Testis (tissue), 5 donors: ENCODE measurements at places on chromosomes 5 and 9. TPM values are rescaled to one million over a fixed set of nuclear protein-coding genes. Genes with fewer than 3 reads are reported as not detected.
A peak's percentile ranks its signal among the peaks of the same experiment; 100 is the strongest.

DNA sequence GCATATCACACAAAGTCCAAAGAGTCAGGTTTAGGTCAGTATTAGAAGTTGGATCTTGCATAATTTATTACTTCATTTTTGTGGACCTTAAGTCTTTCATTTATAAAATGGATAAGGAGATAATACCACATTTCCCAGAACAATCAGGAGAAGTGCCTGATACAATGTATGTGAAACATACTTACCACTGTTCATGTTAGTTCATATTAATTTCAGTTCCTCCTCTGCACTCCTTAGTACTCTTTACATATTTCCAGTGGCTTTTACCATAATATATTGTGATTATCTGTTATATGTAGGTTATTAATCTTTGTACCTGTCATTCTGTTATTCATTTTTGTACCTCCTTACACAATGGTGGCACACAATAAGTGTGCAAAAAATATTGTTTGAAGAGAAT is 214.4 kb downstream of the ARL15 start:
- H3K27ac ChIP-seq, result no peak overlapping the region
- H3K27me3 ChIP-seq, result no peaks in the 10 kb centered on the region
- no peak overlapping the region for H3K4me3 ChIP-seq
- no peaks in the 10 kb centered on the region for H3K4me1 ChIP-seq

DNA sequence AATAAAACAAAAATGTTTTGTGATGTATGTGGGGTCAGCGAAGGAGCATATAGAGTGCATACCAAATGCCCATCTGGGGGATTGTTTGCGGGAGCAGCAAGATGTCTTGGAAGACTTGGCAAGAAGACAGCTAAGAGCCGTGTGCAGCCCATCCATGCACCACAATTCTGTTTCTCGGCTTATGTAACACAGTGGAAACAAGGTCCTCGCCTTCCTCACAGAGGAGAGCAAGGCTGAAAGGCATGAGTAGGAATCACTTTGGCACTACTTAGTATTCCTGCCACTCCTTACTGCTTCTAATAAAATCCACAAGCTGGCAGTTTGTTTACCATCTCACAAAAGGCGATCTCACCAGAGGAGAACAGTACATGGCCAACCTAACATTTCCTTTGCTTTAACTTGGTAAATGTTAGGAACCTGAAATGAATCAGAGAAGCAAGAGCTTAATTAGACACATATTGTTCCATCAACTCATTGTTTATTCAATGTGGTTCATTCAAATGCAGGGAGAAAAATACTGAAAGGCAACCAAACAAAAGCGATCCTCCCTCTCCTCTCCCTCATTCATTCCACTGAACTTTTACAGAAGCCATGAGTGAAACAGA is 648.1 kb downstream of the ACTL7B start:
- no peaks in the 10 kb centered on the region for H3K27me3 ChIP-seq
- H3K4me1 ChIP-seq, result no peaks in the 10 kb centered on the region
- no peak for DNase-seq
- H3K4me3 ChIP-seq, result no peak overlapping the region

DNA sequence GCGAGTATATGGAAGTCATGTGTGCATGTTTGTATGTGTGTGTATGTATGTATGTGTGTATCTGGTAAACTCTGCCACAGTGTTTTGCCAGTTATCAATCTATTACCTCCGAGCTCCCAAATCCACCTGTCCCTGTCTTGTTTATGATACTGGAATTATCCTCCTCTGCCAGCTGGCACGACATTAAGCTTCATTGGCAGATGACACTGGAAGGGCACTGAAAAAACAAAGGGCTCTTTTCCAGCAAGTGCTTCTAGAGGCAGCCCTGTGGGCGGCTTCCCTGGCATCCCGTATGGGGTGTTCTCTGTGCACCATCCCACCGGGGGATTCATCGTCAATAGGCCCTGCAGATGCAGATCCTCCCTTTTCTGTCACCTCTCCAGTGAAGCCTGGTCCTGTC is 221.5 kb downstream of the MSX2 start:
- no peaks in the 10 kb centered on the region for H3K27me3 ChIP-seq
- no peaks in the 10 kb centered on the region for H3K36me3 ChIP-seq
- H3K4me3 ChIP-seq, result no peak overlapping the region
- H3K4me1 ChIP-seq, result no peaks in the 10 kb centered on the region

The PHF24 gene
- polyA plus RNA-seq, result 44.8 TPM

DNA sequence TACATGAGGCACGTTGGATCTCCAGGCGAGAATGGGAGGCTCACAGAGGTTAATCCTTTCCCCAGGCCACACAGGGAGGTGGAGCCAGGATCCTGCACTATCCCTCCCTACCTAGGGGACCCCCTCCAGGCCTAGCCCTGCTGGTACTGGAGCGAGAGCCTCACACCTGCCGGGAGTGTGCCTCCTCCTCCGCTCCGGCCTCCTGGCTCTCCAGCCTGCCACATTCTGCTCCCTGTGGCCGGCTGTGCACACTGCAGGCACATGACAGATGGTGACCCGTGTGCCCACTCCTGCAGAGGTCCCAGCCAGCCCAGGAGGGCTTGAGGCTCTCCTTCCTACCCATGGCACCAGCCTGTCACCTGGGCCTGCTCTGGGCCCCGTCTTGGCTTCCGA is 93.4 kb downstream of the RXRA start:
- H3K27ac ChIP-seq, result no peak overlapping the region
- H3K4me3 ChIP-seq, result no peak overlapping the region
- no peak for DNase-seq
- H3K4me1 ChIP-seq, result peaks cover 45% of the 10 kb centered on the region
- no peaks in the 10 kb centered on the region for H3K36me3 ChIP-seq
- H3K27me3 ChIP-seq, result no peaks in the 10 kb centered on the region

DNA sequence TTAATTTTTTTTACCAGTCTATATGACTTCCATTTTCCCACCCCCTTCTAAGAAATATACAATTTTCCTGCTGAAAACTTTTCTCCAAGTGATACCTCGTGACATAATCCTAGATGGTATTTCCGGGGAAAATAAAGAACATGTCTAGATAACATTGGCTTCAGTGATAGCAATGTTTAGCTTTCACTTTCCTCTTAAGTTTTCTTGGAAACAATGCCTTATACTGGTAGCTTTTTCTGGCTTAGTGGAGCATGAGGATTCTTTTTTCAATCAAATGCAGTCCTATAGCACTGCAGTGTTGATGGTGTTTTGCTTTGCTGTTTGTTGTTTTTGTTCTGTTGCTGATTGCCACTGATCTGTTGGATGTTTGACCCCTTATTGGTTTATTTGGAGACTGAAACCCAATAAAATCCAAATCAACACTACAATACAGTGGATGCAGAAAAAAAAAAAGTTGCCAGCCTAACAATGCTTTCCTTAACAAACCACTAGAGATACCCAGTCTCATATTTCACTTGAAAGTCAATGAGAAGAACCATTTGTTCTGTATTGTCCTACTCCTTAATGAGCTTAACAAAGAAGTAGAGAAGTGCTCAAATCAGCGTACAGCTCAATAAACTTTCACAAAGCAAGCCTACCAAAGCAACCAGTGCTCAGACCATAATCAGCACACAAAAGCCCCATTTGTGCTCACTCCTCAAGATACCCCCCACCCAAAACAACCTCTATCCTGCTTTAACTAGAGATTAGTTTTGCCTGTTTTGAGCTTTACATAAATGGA is 74.2 kb upstream of the GRAMD2B start:
- no peak overlapping the region for H3K4me3 ChIP-seq
- no peaks in the 10 kb centered on the region for H3K27me3 ChIP-seq
- no peak for DNase-seq
- no peaks in the 10 kb centered on the region for H3K36me3 ChIP-seq

GRCh38 chr9:98667005-98667640 is 41.6 kb downstream of the GABBR2 start:
- no peaks in the 10 kb centered on the region for H3K36me3 ChIP-seq
- H3K4me3 ChIP-seq, result no peak overlapping the region
- no peaks in the 10 kb centered on the region for H3K4me1 ChIP-seq
- DNase-seq, result no peak
- no peaks in the 10 kb centered on the region for H3K27me3 ChIP-seq

GRCh38 chr5:141597394-141597793 is 21.4 kb downstream of the DIAPH1 start:
- H3K4me1 ChIP-seq, result no peaks in the 10 kb centered on the region
- no peak for DNase-seq
- H3K36me3 ChIP-seq, result no peaks in the 10 kb centered on the region
- H3K27me3 ChIP-seq, result no peaks in the 10 kb centered on the region
- no peak overlapping the region for H3K27ac ChIP-seq

DNA sequence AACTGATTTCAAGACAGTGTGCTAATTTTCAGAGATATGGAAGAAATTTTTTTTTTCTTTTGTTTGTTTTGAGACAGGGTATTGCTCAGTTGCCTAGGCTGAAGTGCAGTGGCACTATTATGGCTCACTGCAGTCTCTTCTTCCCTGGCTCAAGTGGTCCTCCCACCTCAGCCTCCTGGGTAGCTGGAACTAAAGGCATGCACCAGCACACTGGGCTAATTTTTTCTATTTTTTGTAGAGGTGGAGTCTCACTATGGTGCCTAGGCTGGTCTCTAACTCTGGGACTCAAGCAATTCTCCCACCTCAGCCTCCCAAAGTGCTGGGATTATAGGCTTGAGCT is 9.9 kb upstream of the TEX48 start:
- H3K27me3 ChIP-seq, result no peaks in the 10 kb centered on the region
- H3K4me3 ChIP-seq, result no peak overlapping the region
- H3K4me1 ChIP-seq, result no peaks in the 10 kb centered on the region
- no peaks in the 10 kb centered on the region for H3K36me3 ChIP-seq
- DNase-seq, result no peak

DNA sequence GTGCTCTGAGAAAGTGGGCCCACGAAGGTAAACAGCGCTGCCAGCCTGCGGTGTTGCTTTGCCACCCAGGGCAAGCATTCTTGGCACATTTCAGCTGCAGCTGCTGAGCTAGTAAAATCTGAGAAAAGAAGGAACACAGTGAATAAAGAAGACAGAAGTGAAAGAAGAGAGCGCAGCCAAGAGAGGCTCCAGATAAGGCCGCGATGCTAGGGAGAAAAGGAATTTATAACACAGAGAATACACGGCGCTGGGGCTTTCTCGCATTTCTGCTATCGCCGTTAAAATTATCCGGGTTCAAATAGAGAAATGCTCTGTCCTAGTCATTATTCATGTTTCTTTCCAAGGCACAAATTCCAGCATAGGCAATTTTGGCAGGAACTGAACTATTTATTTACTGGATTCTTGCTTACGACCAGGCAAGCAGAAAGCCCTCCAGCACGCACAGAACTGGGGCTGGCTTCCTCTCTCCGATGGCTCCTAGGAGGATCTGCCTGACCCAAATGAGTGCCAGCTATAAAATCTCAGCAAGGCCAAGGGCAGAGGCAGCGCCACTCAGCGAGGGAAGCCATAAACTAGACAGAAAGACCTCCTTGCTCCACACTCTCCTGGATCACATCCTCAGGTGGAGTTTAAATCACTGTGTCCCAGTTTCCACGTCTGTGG is 111.2 kb downstream of the ATPSCKMT start:
- no peak for DNase-seq
- H3K4me1 ChIP-seq, result peaks cover under 1% of the 10 kb centered on the region
- H3K4me3 ChIP-seq, result no peak overlapping the region
- H3K36me3 ChIP-seq, result no peaks in the 10 kb centered on the region
- H3K27me3 ChIP-seq, result no peaks in the 10 kb centered on the region

- H3K27ac ChIP-seq, result no peak overlapping the region
- no peaks in the 10 kb centered on the region for H3K27me3 ChIP-seq
- H3K4me1 ChIP-seq, result no peaks in the 10 kb centered on the region
- DNase-seq, result no peak
- no peaks in the 10 kb centered on the region for H3K36me3 ChIP-seq
These were observed 16.1 kb downstream of the ACTBL2 start for GRCh38 chr5:57466544-57466943.

DNA sequence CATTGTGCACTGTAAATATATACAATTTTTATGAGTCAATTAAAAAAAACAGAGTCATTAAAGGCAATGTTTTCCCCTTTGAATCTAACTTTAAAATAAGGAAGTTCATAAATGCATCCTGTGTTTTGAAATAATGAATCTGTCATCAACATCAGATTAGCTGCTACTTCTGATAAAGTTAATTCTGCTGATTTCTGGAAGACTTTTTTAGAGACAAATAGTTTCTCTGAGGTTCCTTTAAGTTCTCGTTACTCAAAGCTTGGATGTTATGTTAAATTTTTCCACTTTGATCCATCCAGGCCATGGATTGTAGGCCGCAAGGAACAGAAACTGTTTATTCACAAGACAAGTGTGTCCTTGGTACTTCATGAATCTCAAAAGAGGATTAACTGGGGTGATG is 115.5 kb downstream of the CARTPT start:
- peaks cover 32% of the 10 kb centered on the region for H3K4me1 ChIP-seq
- H3K36me3 ChIP-seq, result no peaks in the 10 kb centered on the region
- no peaks in the 10 kb centered on the region for H3K27me3 ChIP-seq
- no peak overlapping the region for H3K4me3 ChIP-seq
- no peak overlapping the region for H3K27ac ChIP-seq

GRCh38 chr9:121598167-121598964 is 53.1 kb upstream of the DAB2IP start:
- DNase-seq, result peak; percentile 77
- peaks cover 13% of the 10 kb centered on the region for H3K4me1 ChIP-seq
- no peaks in the 10 kb centered on the region for H3K27me3 ChIP-seq
- peak overlapping the region; percentile 64 for H3K4me3 ChIP-seq

The SPATA31E1 gene
- 25.0 TPM for polyA plus RNA-seq

The IL9 gene
- not detected for polyA plus RNA-seq

- no peak for DNase-seq
- H3K27me3 ChIP-seq, result no peaks in the 10 kb centered on the region
- no peaks in the 10 kb centered on the region for H3K4me1 ChIP-seq
- no peak overlapping the region for H3K4me3 ChIP-seq
- H3K36me3 ChIP-seq, result no peaks in the 10 kb centered on the region
These were observed 7.1 kb downstream of the WDR36 start for GRCh38 chr5:111099058-111099778.
